ENCODE measurements at places on chromosomes 12 and 14.

- peak; percentile 95 for DNase-seq
Observed at GRCh38 chr12:66144791-66145754, 14.5 kb upstream of the LLPH start.

DNA sequence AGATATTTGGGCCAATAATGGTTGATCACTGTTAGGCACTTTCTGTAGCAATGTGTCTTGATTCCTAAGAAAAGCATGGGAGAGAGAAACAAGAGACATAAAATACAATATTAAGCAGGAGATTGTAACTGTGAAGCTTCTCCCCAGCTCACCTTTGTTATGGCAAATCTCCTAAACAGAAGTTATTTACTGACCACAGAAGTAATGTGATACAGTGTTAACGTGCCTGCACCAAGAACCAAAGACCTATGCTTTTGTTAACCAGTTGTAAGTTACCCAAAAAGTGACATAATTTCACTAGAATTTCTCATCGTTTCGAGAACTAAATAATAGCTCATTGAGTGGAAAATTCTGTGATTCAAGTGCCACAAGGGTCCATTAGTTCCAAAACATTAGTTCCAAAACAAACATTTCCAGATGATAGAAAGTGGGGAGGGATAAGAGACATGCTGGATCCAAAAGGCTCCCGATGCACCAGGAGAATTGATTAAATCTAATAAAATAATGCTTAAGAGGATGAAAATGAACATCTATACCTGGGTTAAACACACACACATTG is 14.3 kb downstream of the RERG start:
- DNase-seq, result no peak

- DNase-seq, result no peak
Observed at GRCh38 chr14:85688006-85688405, 158.1 kb downstream of the FLRT2 start.

DNA sequence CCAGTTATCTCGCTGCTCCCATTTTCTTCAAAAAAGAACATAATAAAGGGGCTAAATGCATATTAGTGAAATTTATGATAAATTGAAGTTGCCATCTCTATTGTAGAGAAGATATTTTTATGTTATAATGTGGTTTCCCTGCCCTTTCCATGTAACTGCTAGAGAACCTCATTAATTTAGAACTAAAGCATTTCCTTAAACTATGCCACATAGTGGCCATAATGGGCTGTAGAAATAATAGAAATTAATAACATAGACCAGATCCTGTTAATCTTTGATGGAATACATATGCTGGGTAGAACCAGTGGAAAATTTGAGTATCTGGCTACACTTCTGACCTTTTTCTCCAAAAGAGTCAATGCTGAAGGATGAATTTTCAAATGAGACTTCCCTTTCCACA is 376.7 kb downstream of the PDZRN4 start:
- no peak for DNase-seq

GRCh38 chr12:4416276-4416675 is 29.3 kb downstream of the FGF6 start:
- peak; percentile 42 for DNase-seq

DNA sequence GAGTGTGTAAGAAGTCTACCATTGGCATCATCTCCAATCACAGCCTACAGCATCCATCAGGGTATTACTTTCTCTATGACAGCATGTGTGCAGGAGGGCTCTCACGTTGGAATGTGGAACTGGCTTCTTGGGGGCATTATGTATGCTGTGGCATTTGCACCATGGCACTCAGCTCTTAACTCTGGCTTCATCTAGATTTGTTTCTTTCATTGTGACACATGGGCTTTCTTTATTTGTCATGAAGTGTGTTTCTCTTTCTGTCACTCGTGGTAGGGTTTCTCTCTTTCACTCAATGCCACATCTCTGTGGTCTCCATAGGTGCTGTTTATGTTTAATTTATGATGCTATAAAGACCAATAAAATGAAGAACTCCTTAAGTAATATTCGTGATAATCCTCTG is 191.2 kb upstream of the GARIN2 start:
- DNase-seq, result no peak
